Cardiac muscle cell (in vitro differentiated cells and primary cell): ENCODE measurements at places on chromosomes 16 and 17. TPM values are rescaled to one million over a fixed set of nuclear protein-coding genes. Genes with fewer than 3 reads are reported as not detected.

Gene TSNAXIP1
- 1.1 and 4.0 TPM in 2 replicates for total RNA-seq

- no peak for DNase-seq
These were observed 242.1 kb upstream of the NLRP1 start for GRCh38 chr17:5826384-5826783.

Gene TBC1D3E
- 1.6 and 4.9 TPM in 2 replicates for total RNA-seq

GRCh38 chr17:41692722-41693521 is 4.2 kb downstream of the EIF1 start:
- no peak for DNase-seq

DNA sequence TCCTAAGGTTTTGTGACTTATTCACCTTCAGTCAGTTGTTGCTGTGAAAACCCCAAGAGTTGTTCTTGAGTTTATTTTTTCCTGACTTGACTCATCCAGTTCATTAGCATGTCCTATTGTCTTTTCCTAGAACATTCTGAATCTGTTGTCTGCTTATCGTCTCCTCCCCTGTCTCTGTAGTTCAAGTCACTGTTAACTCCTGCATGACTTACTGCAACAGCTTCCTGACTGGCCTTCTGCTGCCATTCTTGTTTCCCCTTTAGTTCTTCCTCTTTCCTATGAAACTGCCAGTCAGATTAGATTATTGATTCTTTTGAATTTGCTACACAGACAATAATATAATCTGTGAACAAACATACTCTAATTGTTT is 161.5 kb downstream of the FTO start:
- DNase-seq, result no peak

DNA sequence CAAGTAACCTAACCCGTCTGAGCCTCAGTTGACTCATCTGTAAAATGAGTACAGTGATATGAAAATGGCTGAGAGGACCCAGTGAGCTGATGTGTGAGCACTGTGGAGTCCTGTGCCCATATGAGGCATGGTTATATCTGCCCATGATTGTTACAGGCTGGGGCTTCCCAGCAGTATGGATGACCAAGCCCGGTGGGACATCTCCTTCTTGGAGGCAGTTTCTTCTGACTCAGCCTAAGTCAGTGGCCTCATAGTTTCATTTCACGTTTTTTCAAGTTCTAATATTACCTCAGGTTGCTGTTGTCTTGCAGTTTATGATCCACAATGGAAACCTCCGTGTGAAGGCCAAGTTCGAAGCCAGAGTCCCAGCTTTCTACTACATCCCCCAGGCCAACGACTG is 4.8 kb downstream of the ADAP2 start:
- no peak for DNase-seq

DNA sequence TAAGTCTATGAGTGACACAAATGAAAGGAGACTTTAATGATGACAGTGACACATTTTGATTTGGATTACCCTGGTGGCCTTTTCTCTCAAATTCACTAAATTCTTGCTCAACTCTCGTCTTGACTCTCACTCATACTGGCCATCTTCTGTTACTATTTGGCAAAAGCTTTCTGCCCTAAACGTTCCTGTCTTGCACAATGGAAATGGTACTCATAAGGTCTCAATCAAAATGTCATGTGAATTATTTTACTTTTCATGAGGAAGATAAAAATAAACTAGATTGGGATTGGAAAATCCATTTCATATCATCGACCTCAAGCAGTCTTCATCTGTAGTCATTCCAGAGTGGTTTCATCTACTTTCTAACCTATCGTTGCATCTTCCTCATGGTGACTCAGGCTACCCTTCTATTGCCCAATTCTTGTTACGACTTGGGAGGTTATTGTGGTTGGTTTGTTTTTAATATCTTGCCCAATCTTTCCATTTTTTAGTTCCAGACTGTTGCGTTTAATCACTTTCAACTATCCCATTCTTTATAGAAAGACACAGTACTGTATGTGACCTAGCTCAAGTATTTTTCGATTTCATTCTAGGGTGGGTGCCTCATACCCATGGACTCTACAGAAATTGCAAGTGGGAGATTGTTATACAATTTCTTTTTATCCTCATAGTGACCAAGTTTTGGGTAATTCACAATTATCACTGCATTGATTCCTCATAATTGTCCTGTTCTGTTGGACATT is 317.2 kb upstream of the KCNJ16 start:
- peak; percentile 86 for DNase-seq

DNA sequence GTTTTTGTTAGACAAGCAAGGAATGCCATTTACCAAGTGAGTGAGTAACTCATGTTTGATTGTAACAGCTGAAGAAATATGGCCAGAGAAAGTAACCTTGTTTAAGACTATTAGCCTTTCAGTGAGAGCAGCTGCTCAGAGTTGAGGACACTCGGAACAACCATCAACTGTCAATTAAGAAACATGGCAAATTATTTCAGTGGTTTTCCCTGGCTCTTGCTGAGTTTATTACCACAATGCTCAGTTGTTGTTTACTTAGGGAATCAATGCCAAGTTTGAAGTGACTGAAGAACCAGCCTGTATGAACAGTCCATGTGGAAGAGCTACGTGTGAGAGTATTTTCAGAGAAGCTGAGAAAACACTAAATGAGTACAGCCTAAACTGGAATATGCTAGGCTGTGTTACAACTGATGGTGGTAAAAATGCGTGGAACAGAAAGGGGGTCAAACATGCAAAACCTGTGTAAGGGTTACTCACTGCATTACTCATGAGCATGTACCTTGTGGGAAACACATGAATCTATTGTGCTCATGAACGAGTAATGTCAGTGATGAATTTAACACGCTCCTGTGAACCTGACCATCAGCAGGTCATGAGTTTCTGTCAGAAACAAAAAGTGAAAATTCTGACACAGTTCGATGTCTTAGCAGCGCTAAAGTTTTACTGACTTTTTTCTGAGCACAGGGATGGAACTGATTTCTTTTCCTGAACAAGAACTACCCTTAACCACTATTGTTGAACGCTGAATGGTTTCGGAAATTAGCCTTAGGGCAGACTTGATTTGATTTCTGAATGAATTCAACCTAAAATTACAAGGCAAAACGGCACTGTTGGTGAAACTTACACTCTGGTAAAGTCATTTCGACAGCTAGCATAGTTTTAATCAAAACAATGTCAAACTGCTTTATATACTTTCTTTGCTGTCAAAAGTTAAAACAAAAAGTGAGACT is 33.5 kb downstream of the GNA13 start:
- DNase-seq, result peak; percentile 20

DNA sequence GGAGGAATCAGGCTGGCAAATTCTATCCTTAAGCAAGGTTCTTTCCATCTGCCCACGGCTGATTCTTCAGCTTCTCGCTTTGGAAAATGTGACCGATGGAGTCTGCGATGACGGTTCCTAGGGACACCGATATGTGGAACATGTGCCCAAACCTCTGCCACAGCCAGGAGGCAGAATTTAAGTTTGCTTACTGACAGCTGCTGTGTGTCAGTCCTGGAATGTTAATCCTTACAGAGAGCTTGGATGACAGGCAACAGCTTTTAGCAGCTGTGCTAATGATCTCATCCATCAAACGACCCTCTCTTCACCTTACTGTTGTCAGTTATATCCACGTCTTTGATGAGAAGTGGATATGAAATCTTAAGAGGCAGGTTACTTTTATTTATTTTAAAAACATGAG is 11.4 kb upstream of the MYH13 start:
- peak; percentile 18 for DNase-seq

- DNase-seq, result no peak
These were observed 148.9 kb downstream of the XYLT1 start for GRCh38 chr16:17321824-17322223.

Gene LRRC37A2
- 11.7 and 18.5 TPM in 2 replicates for total RNA-seq

DNA sequence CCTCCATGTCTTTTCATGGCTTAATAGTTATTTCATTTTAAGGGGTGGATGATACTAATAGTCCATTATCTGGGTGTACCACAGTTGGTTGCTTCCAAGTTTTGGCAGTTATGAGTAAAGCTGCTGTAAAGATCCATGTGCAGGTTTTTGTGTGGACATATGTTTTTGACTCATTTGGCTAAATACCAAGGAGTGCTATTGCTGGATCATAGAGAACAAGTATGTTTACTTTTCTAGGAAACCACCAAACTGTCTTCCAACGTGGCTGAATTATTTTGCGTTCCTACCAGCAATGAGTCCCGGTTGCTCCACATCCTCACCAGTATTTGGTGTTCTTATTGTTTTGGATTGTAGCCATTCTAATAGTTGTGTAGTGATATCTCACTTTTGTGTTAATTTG is 181.9 kb downstream of the SPECC1 start:
- DNase-seq, result peak; percentile 87

GRCh38 chr17:83077411-83077810 is 2.0 kb upstream of the METRNL start:
- no peak for DNase-seq

Gene TMC8
- total RNA-seq, result 0.42 and 1.1 TPM in 2 replicates

Gene DNAAF8
- total RNA-seq, result 0.77 and 1.2 TPM in 2 replicates

GRCh38 chr16:82241469-82242052 is 71.5 kb upstream of the MPHOSPH6 start:
- DNase-seq, result no peak

Gene KCNH4
- not detected in 2 replicates for total RNA-seq

- DNase-seq, result no peak
These were observed 11.0 kb upstream of the TACO1 start for GRCh38 chr17:63589646-63590045.

DNA sequence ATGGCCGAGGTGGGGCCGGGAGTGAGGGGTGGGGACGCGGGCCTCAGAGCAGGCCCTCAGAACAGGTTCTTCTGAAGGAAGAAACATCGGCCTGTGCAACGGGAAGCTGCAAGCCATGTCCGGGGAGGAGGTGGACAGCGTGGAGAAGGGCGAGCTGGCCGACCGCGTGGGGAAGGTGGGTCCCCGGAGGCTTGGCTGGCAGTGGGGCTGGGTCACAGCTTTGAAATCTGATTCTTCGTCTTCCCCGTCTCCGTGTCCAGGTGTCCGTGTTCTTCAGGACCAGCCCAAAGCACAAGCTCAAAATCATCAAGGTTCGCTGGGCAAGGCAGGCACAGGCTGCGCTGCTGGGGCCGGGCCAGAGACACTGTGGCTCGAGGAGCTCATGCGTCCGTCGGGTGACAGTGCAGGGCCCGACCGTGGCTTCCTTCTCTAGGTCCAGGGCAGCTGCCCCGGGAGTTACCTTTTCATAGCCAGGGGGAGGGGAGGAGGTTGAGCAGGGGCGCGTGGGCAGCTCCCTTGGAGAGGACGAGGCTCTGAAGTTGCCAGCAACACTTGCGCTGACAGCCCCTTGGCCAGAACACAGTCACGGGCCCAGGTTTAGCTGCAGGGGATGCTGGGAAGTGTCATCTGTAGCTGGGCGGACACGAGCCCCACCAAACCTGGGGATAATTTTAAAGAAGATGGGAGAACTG is 51.3 kb downstream of the MEAK7 start:
- DNase-seq, result no peak

Gene GUCY2D
- total RNA-seq, result 1.1 TPM in 1 of 2 replicates, not detected in the other

- no peak for DNase-seq
These were observed 271.2 kb downstream of the CBLN1 start for GRCh38 chr16:49010396-49010795.

Gene ATP2A1
- total RNA-seq, result 2.6 and 2.7 TPM in 2 replicates

Gene WNT3
- 5.1 and 7.3 TPM in 2 replicates for total RNA-seq

GRCh38 chr17:76701471-76701967 is 9.2 kb downstream of the MXRA7 start:
- no peak for DNase-seq

DNA sequence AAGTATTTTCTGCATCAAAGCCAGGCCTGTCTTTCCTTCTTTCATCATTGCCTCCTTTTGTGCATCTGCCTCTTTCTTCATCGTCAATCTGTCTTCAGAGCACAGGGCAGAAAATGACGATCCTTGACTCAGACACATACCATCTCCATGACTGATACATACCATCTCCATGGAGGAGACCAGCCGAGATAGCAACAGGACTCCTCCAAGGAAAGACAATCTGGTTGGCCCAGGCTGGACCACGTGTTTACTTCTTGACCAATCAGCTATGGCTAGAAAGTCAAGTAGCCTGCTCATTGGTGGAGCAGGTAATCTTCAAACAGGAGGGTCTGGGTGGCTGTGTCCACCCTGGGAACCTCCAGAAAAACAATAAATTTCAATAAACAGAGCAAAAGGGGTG is 164.6 kb downstream of the CPPED1 start:
- no peak for DNase-seq

DNA sequence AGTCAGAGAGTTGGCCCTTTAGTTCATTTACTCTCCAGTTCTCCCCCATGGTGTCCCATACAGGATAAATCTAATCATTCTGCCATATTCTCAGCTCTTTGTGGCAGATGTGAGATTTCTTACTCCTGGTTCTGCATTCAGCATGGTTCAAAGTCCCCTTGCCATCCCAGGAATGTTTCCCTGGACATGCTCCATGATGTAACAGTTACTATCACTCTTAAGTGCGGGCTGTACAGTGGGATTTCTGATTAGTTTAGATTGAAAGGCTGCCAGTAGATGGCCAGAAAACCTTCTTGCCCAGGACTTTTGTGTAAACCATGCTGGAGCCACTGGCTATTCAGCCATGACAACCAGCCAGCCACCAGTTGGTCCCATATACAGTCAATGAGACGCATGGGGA is 10.4 kb downstream of the KRT37 start:
- DNase-seq, result no peak

- no peak for DNase-seq
These were observed 7.7 kb upstream of the HOXB2 start for GRCh38 chr17:48552466-48553189.

DNA sequence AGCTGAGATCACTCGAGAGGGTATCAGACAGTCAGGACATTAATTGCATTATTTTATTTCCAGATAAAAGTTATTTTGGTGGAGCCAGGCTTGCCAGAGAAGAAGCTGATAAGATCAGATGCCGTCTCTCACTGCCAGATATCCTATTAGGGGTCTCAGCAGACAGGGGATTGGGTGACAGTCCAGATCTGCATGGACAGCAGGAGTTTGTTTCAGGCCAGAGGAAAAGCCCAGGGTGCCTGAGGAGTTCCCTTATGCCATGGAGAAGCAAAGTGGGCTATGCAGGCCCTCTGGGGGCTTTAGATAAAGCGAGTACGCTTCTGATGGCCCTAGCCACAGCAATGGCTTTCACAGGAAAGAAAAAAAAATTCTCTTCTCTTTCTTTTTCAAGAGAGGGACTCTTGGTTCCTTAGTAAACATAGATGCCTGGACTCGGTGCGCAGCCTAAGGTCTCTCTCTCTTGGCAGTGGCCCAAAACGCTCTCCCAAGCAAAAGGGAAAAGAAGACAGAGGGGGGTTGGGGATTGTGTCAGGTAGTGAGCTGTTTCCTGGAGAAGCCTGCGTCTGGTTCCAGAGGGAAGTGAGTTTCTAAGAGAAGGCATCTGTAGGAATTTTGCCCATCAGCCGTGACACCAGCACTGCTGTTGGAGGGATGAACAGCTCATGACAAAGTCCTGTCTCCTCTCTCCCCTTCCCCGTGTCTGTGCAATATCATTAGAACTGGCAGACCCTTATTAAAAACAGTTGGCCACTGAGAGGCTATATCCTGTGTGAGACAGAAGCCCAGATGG is 166.3 kb upstream of the FOXF1 start:
- DNase-seq, result peak; percentile 59

GRCh38 chr17:29138184-29138955 is 41.8 kb downstream of the MYO18A start:
- DNase-seq, result no peak
